ENCODE measurements at places on chromosomes 3 and 15.

DNA sequence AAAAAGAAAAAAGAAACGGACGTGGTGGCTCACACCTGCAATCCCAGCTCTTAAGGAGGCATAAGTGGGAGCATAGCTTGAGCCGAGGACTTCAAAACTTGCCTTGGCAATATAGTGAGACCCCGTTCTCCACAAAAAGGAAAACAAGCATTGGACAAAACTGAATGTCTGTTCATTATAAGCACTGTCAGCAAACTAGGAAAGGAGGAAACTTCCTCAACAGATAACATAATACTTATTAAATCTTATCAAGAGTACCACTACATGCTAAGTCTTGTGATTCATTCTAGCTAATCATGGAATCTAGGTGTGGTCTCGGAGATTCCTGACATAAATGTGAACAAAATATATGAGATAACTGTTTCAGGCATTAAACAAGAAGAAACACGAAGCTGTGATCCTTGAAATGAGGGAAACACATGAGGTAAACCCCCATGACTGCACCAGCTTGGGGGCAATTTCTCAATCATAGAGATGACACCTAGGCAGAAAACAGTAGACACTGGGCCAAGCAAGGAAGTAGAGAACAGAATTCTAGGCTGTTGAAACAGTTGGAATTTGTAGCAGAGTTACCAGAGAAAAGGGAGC, 33.3 kb downstream of the TRPM7 start:
- no peak for DNase-seq

- no peak for DNase-seq
Observed at GRCh38 chr3:173258697-173259096, 117.7 kb upstream of the SPATA16 start.

GRCh38 chr3:4708230-4708629, 215.1 kb downstream of the ITPR1 start:
- no peak for DNase-seq

- no peak for DNase-seq
Observed at GRCh38 chr3:48711727-48712126, 5.3 kb downstream of the IP6K2 start.

DNA sequence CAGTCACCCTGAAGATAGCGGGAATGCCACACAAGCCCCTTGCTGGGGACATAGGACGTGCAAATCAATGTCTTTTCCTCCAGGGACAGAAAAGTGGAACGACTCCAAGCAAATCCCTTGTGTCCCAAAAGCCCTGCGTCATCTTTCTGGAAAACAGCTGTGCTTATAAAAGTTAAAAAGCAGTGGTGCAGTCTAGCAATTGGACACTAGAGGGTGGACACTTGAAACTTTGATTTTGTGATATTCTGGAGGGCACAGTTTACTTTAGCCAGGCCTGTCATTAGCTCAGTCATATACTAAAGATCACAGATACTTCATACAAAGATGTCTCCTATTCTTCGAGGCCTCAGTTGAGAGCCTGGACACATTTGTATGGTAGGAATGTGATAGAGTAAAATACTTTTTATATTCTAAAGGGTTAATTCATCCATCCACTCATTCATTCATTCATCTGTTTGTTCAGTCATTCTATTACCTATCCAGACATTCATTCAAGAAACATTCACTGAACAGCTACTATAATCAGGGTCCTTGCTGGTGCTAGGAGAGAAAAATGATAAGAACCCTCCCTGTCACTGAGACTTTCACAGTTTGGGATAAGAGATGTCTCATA, 63.8 kb upstream of the ANKRD34C start:
- DNase-seq: no peak

DNA sequence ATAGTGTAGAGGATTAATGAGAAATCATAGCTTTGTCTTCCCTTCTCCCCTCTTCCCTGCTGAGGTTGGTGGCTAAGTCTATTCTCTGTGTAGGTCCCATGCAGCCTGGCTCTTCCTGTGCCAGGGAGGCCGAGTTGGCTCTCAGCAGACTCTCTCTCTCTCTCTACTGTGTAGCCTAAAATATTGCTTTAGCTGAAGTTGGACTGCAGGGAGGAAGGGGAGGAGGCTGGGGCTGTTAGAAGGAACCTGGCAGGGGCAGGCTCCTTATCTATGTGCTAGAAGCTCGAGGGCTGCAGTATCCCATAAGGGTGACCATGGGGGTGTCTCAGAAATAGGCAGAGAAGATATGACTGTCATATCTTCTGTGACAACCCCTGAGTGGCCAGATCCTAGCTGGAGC, 160.8 kb downstream of the EPHB1 start:
- DNase-seq: no peak

GRCh38 chr3:19392150-19392549, 243.8 kb downstream of the KCNH8 start:
- DNase-seq: no peak

DNA sequence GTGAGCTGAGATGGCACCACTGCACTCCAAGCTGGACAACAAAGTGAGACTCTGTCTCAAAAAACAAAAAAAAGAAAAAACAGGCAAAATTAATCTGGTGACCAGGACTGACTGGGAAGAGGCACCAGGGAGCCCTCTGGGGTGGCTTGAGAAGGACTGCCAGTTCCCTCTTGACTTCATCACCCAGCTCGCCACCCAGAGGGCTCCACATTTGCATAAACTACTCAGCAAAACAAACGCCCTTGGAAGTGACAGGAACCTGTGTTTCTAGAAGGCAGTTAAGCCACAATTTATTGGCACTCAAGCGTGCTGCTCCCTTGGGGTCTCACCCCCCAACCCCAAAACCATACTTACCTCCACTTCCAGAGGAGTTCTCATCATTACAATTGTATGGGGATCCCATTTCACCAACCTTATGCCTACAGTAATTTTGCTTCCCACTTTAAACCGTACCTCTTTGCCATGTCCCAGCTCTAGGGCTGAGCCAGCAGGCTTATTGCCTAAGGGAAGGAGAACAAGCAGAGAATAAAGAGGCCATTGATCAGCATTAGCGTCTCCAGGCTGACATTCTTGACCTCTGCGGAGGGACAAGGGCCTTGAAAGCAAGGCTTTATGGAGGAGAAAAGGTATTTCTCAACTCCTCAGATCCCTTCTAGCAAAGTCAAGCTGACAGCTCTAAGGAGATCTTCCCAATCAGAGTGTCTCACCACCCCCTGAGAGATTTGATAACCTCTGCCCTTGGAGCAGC, 357.4 kb downstream of the SHQ1 start:
- DNase-seq: no peak

DNA sequence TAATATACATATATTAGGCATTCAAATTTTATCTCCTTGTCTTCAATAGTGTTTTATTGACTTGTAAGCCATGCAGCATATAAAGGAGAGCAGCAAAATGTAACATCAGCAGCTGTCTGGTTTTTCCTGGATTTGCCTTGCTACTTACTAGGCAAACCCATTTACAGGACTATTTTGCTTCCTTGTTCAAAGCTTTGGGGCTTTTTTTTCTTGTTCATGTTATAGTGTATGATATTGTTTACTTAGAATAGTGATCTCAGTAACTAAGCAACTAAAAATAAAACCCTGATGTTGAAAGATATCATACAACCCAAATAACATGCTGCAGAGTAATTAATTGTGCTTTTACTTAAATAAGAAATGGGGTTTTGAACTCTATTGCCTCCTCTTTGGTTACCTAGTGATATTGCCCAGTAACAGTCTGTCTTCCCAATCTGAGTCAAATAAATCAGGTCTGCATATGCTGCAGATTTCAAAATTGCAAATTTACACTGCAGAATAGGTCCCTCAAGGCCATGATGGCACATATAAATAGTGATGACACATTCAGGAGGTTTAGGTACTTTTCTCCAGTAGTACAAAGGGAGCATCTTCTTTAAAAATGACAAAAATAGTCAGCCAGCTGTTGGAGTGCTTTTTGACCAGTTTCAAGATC, 578.1 kb upstream of the NECTIN3 start:
- DNase-seq: no peak

- DNase-seq: no peak
Observed at GRCh38 chr3:104909198-104909597, 457.5 kb upstream of the ALCAM start.

DNA sequence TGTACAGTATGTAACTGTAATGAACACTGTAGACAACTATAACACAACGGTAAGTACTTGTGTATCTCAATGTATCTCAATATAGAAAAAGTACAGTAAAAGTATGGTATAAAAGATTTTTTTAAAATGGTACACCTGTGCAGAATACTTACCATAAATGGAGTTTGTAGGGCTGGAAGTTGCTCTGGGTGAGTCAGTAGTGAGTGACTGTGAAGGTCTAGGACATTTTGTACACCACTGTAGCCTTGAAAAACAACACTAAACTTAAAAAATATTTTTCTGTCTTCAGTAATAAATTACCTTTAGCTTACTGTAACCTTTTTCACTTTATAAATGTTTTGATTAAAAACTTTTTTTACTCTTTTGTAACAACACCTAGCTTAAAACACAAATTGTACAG, 142.9 kb downstream of the ATG7 start:
- DNase-seq: no peak

DNA sequence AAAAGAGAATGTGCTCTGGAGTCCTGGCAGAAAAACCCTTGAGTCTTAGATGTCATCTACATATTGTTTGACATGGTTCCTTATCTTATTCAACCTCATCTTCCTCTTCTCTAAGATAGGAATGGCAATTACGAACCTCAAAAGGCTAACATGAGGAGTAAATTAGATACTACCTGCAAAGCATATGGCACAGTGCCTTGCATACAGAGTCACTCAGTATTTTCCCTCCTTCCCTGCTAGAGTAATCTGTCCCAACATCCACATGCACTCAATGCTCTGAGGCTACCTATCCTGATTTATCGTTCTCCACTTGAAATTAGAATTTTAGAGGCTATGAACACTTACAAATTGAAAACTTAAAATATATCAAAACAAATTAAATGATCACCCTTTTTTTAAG, 386.7 kb downstream of the RSL24D1 start:
- no peak for DNase-seq

DNA sequence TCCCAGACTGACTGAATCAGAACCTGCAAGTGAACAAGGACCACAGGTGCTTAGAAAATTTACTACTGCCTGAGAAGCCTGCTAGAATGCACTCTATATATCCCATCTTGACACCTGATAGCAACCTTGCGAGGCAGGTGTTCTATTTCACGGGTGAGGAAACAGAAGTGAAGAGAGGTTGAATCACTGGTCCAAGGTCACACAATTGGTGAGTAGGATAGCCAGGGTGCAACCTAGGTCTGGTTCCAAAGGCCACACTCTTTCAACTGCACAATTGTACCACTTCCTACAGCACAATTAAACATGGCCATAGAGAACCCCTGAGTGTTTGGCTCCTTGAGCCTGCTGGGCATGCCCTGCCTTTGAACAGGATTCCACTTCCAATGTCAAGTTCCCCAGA, 87.0 kb downstream of the RAB11A start:
- DNase-seq: no peak

GRCh38 chr3:14143271-14144225, 18.7 kb downstream of the TMEM43 start:
- no peak for DNase-seq

- no peak for DNase-seq
Observed at GRCh38 chr3:152204218-152204617, 64.5 kb upstream of the MBNL1 start.

GRCh38 chr15:31305796-31306425, 20.7 kb upstream of the KLF13 start:
- no peak for DNase-seq

GRCh38 chr3:88267-88666, 108.3 kb upstream of the CHL1 start:
- DNase-seq: no peak

DNA sequence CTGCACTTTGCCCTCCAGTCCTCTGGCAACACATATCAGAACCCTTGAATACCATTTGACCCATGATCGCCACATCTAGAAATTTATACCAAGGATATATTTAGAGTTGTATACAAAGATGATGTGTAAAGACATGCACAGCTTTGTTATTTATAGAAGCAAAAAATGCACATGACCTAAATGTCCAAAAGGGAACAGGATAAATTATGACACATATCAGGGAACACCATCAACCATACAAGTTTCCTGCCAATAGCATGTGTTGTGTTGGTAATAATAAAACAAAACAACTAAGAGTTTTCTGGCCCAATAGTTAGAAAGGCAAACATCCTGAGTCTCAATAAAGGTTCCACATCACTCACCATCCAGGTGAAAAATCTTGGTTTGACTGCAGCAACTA, 51.5 kb downstream of the AAGAB start:
- no peak for DNase-seq

- no peak for DNase-seq
Observed at GRCh38 chr3:158935846-158936245, 134.0 kb downstream of the MFSD1 start.

DNA sequence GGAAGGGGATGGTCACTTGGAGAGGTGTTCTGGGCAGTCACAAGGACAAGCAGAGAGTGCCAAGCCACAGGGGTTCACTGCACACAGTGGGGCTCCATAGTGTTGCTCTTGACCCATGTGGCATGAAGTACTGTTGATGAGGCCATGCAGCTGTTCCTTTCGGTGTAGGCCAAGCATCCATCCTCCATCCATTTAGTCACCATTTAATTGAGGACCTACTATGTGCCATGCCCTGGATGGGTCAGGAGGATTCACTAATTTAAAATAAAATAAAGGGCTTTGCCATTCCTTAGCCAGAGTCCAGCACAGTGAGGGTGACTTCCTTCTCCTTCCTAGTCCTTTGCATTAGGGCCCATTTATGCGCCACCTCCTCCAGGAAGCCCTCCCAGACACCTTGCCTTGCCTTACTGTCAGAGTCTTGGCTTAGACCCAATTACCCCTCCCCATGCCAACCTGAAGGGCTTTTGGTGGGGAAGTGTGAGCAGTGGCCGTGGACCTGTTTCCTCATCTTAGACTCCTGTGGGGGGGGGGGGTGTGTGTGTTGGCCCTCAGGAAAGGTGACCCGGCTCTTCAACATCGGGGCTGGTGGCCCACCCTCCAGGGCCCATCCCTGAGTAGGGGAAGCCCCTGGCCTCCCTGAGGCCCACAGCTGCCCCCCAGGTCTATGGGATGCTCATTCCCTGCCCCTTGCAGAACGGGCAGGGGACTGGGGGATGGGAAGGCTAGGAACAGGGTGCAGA, 25.6 kb downstream of the PSTPIP1 start:
- DNase-seq: no peak

GRCh38 chr3:23206366-23206765, 3.2 kb downstream of the UBE2E2 start:
- no peak for DNase-seq

GRCh38 chr15:63573533-63573932, 23.7 kb upstream of the FBXL22 start:
- no peak for DNase-seq

- no peak for DNase-seq
Observed at GRCh38 chr3:125381314-125381713, 6.2 kb upstream of the ZNF148 start.

- DNase-seq: no peak
Observed at GRCh38 chr3:115019900-115020299, 127.2 kb downstream of the ZBTB20 start.

DNA sequence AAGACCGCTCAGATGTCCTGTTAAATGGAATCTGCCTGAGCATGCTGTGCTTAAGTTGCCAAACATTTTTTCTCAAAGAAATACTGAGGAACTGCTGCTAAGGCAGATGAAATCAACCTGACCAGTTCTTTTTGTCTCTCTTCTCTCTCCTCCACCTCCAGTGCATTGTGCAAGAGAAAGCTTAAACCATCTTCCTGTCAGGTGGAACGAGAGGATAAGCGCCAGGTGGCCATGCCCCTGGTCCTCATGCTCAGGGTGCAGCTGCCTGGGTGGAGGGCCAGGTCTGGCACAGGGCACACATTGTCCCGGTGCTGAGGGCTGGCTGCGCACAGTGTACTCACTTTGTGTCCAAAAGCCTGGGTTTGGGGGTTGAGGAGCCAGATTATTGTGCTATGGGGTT, 176.2 kb upstream of the TP63 start:
- DNase-seq: no peak

- no peak for DNase-seq
Observed at GRCh38 chr3:16960125-16960524, 75.4 kb downstream of the PLCL2 start.

- DNase-seq: no peak
Observed at GRCh38 chr3:189839576-189839975, 208.4 kb downstream of the TP63 start.
